ENCODE measurements at places on chromosomes 16 and 17.

GRCh38 chr16:55492756-55493380 is 13.9 kb downstream of the MMP2 start:
- no peak for DNase-seq

DNA sequence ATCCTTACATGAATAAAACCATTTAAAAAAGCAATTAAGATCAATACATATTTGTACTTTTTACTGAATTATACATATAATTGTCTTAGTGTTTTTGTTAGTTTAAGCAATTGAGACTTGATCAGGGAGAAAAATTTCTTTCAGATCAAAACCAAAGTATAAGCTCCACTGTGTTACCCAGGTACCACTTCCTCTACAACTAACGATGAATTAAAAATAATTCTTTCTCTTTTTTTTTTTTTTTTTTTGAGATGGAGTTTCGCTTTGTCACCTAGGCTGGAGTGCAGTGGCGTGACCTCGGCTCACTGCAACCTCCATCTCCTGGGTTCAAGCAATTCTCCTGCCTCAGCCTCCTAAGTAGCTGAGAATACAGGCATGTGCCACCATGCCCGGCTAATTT is 6.8 kb downstream of the FBXO47 start:
- no peak for DNase-seq

- no peak for DNase-seq
Observed at GRCh38 chr16:10107081-10107480, 75.1 kb downstream of the GRIN2A start.

- no peak for DNase-seq
Observed at GRCh38 chr17:17120294-17120693, 78.0 kb downstream of the MPRIP start.

DNA sequence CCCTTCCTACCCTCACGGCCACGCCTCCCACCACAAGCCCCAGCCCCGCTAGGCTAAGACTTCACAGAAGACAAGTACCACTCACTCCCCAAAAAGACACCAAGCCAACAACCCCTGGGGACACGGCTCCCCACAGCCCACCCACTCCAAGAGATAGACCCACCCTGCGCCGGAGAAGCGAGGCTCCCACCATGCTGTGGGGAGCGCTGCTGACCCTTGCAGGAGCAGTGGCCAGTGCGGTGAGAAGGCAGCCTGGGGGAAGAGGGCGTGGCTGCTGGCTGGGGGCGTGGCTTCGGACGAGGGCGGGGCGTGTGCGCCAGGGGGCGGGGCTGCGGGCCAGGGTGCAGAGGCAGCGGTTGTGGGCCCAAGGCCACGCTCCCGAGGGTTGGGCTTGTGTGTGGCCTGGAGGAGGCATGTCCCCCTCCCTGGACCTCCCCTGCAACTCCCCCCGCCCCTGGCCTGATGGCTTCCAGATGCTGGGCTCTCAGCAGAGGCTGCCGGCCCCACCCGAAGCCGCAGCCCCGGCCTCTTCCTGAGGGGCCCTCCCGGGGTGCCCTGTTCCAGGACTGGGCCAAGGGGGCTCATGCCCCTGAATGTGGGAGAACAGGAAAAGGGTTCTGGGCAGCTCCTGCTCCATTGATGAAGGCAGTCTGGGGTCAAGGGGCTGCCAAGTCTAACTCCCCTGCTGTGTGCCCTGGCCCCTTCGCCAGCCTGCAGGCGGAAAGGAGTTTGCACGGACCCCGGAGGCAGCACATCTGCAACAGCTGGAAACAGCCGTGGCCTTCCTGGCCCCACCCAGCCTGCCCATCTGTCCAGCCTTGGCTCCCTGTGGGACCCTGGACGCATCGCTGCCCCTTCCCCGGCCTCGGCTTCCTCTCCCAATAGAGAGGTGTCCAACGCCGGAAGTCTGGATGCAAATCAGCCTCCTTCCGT is 9.1 kb downstream of the TFAP4 start:
- no peak for DNase-seq

GRCh38 chr16:81482329-81483063 is 37.9 kb downstream of the CMIP start:
- no peak for DNase-seq

- no peak for DNase-seq
Observed at GRCh38 chr17:58059141-58059540, 24.1 kb upstream of the DYNLL2 start.

GRCh38 chr17:80691784-80692183 is 147.1 kb downstream of the RPTOR start:
- no peak for DNase-seq

DNA sequence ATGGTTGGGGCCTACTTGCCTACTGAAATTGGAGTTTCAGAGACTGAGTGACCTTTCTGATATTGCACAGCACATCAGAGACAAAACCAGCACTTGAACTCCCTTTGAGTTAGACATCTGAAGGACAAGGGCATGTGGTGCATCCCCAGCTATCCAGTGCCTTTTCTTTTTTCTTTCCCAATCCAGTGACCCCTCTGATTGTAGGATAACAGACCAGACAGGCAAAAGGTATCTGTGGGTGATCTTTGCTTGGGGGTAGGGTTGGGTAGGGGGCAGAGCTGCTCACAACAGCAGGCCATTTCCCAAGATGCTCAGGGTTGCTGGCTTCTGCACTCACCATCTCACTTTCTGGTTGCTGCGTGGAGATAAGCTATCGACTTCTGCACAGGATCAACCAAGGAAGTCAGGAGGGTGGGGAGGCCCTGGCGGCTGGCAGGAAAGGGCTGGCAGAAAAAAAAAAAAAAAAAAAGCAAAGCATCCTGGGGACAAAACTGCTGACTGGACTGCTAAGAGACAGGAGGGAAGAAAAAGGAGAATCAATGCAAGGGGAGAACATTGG is 42.2 kb downstream of the HOXB1 start:
- no peak for DNase-seq

- no peak for DNase-seq
Observed at GRCh38 chr17:71986886-71987285, 133.9 kb upstream of the SOX9 start.

DNA sequence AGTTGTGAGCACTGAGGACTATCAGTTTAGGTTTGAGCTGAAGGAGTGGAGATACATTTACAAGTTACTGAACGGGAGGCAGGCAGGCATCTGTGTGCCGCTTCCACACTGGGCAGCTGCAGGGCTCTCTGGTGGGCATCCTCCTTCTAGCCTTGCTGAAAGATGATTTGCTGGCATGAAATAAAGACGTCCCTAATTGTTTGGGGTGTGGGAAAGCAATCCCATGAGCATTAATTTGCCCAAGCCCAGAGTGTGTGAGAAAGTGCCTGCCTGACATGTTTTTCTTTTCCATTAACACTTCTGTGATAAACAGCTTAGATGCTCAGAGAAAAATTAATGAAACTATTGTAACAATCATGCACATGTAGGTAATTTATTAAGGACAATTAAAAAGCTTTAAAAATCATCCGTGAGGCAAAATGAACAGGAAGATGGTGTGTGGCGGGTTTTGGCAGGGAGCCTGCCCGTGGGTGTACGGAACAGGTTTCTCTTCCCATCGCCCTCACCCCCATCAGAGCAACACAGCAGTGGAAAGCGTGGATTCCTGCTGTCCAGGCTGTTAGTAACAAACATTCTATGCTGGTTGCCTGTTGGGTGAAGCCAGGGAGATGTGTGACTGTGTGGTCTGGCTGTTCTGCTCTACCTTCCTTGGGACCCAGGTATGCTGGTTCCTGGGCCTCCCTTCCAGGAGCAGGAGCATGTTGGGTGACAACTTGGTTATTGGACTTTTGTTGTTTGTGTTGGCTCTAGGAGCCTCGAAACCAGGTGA is 191.9 kb downstream of the MSI2 start:
- no peak for DNase-seq

DNA sequence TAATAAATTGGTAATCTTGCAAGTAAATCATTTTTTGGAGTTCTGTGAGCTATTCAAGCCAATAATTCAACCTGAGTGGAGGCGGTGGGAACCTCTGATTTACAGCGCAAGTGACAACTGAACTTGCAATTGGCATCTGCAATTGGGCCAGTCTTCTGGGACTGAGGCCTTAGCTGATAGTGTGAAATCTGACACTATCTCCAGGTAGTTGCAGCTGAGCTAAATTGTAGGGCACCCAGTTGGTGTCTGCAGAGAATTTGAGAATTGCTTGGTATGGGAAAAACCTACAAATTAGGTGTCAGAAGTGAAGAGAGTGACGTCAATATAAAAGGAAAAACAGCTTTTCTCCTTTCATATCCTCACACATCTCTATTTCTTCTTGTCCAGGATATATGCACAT is 1633.6 kb upstream of the GOT2 start:
- no peak for DNase-seq

DNA sequence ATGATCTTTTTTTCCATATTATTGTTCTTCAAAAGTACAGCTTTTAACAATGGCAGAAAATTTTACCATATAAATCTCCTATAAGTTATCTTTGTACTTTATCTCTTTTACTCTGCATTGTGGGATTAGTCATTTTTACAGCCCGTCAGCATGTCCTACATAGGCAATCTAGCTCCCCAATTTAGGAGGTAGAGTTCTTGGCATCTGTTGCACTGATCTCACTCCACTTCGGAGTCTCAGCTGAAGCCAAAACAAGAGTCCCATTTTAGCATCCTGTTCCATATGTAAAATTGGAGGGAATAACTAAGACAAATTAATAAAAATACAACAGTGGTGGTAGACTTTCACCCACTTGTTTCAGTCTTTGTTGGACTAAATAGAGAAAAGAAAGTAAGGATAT is 31.1 kb upstream of the PRSS54 start:
- DNase-seq = no peak

DNA sequence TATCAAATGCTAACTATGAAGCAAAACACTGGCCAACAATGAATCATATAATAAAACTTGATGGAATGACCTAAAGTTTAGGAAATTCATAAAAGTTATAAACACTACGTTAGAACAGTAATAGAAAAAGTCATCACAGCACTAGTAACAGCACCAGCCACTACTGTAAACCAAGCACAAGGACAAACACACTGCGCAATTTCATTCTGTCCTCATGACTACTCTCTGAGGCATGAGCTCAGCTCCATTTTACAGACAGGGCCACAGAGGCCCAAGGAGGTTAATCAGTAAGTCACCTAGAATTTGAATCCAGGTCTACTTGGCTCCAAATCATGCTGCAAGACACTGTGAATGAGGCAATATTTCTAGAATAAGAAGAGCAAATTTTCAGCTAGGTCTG is 13.4 kb downstream of the EMC8 start:
- DNase-seq = no peak

DNA sequence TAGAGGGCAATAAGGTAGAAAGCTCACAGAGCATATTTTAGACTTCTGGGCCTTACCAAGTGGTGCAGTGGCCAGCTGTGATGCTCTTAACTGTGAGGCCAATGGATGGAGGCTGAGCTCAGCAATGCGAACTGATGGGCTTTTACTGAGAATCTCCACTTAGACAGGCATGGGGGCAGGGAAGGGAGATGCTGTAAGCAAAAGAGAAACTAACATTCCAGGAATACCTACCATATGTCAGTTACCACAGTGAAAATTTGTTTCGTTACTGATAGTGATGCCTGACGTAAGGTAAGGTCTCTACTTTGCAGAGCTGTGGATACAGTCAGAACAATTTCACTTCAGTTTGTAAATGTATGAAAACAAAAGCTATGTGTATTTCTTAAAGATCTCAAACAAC is 250.6 kb upstream of the ZFHX3 start:
- no peak for DNase-seq

DNA sequence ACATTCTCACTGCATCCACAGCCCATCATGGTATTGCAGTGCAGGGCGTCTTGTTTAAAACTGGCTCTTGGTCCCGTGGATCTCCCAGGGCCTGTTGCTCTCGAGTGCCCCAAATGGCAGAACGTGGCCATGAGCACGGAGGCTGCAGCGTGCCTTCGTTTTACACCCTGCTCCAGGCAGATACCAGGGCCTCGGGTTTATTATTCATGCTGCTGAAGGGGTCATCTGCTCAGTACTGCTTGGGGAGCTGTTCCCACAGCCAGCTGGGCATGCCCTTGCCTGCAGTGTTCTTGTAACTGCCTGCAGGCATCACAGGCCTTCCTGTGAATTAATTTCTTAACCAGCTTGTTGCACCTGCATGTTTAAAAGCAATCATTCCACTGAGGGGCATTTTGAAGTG is 129.7 kb upstream of the CHMP6 start:
- DNase-seq = no peak

GRCh38 chr16:78364556-78364880 is 265.1 kb downstream of the WWOX start:
- DNase-seq = no peak

DNA sequence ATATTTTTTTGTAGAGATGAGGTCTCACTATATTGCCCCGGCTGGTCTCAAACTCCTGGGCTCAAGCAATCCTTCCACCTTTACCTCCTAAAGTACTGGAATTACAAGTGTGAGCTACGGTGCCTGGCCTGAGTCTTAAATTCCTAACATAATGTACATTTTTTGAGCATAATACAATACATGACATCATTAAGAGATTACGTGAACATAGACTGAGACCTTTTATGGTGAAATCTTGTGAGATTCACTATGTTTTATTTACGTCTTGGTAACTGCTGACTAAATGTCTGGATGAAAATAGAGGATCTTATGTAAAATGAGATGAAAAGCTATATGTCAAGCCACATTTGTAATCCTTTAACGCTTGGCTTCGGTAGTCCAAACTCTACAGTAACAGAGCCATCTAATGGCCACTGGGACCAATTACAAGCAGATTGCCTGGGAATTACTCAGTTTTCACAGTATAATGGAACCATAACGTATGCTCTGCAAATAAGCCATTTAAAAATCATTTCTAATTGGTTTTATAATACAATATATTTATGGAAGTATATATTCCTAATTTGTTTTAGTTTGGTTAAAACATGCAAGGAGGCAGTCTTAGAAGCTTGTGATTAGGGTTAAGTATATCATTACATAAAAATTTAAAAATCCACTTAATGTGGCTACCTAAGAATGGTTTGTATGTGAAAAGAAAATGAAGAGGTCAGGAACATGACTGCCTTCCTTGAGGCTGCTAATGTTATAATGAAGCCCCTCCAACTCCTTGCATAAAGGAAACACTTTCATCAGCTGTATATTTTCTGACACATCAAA is 8.1 kb upstream of the EFCAB13 start:
- no peak for DNase-seq

- DNase-seq = no peak
Observed at GRCh38 chr17:28616281-28616680, 2.3 kb upstream of the RSKR start.
